Mucosa of gallbladder (tissue), 1 donor: ENCODE measurements at places on chromosomes 12 and 14. TPM values are rescaled to one million over a fixed set of nuclear protein-coding genes. Genes with fewer than 3 reads are reported as not detected.

TAS2R42 gene
- total RNA-seq: not detected

BIN2 gene
- total RNA-seq: 9.8 TPM

CPSF2 gene
- 50.0 TPM for total RNA-seq

- DNase-seq: no peak
Observed at GRCh38 chr14:75926431-75927115, 55.2 kb downstream of the TGFB3 start.

DNA sequence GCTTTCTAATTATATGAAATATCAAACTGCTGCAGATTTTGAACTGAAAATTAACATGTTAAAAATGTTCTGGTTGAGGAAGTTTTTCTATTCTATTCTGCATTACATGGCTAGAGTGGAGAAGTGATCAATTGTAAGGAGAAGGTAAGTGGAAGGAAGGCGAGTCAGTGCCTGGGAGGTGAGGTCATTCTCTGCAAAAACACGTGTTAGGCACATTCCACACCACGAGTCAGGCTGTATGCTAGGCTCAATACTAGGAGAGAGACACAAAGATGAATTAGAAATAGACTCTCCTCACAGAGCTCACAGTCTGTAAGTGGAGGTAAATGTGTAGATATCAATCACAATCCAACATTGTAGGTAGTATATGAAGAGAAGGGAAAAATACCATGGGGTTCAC lies 194.1 kb downstream of the NOVA1 start:
- DNase-seq: no peak

- no peak for DNase-seq
Observed at GRCh38 chr14:29548948-29549370, 378.7 kb downstream of the PRKD1 start.

- no peak for DNase-seq
Observed at GRCh38 chr12:27709932-27710591, 570 bp upstream of the MRPS35 start.

STXBP6 gene
- total RNA-seq: 31.1 TPM

SLC10A1 gene
- total RNA-seq: 0.86 TPM

E2F7 gene
- 0.55 TPM for total RNA-seq

DNA sequence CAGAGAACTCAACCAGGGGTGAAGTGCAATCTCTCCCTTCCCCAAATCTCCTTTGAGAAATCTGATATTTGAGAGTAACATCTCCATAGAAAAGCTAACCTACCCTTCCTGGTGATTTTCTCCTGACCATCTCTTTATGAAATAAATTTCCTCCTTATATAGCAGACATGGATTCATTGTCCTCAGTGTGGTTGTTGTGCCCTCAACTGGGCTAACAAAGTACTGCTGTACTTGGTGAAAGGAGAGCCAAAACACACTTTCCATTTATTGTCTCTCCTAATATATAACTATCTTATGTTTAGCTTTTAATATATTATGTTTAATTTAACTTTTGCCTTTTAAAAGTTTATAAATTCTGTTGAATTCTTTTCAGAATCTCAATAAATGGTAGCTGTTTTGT lies 65.1 kb upstream of the SLCO1B1 start:
- no peak for DNase-seq

SMIM41 gene
- 0.46 TPM for total RNA-seq
